ENCODE measurements at places on chromosomes 13 and 19.

DNA sequence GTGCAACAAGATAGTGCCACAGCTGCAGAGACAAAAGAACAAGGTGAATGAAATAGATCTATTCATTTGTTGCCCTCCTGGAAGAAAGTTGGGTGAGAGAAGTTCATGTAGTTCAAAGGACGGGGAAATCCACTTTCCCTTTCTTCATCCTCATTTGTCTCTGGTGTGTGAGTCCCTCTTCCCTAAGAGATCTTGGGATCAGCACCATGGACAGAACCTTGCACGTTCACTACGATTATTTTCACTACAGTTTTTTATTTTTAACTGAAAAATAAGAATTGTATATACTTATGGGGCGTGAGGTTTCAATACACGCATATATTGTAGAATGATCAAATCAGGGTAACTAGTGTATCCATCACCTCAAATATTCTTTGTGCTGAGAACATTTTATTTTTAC, 29.2 kb downstream of the NLRP5 start:
- peak; percentile 57 for DNase-seq

DNA sequence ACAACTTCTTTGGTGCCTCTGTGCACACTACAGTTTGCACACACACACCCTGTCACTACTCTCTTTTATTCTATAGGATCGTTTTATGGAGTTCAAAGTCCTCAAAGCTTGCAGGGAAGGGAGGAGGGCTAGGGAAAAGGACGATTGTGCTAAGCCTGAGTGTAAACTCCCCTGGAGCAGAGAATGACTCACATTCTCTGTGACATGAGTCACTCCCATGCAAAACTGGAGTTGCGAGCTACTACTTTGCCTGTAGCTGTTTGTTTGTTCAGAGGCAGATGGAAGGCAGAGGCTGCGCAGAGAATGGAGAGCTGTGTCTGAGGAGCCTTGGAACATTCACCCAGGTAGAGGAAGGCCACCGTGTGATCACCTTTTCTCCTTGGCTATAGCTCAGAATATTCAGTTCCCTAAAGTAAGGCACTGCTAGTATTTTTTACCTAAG, 80.5 kb upstream of the MBNL2 start:
- DNase-seq: peak; percentile 92

- no peak for DNase-seq
Observed at GRCh38 chr13:20729633-20730585, 26.4 kb downstream of the IL17D start.

DNA sequence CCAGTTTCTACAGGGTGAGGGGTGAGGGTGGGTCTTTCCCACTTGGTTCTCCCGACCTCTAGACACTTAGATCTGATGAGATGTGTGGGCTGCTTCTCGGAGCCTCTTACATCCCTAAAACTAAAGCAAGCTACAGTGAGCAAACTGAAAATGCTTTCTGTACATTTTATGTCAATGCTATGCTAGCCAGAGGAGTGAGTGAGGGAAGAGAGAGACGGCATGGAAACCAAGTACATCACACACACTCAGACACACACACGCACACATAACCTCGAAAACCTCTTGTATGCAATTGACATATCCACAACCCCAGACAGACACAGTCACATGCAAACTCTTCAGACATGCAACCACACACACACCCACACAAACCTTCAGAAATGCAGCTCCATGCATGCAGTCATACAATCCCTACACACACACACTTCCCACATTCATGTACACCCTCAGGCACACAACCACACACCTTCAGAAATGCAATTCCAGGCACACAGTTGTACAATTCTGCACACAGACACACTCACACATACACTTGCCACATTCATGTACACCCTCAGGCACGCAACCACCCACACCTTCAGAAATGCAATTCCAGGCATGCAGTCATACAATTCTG, 1.4 kb downstream of the SLC1A6 start:
- DNase-seq: no peak
